ENCODE measurements at places on chromosomes 4 and X.

- DNase-seq = no peak
Observed at GRCh38 chrX:35847736-35848135, 49.6 kb downstream of the MAGEB16 start.

GRCh38 chrX:106481341-106481740 lies 130.4 kb upstream of the RADX start:
- DNase-seq = peak; percentile 9

GRCh38 chr4:5198656-5199541 lies 147.6 kb downstream of the STK32B start:
- DNase-seq = no peak

DNA sequence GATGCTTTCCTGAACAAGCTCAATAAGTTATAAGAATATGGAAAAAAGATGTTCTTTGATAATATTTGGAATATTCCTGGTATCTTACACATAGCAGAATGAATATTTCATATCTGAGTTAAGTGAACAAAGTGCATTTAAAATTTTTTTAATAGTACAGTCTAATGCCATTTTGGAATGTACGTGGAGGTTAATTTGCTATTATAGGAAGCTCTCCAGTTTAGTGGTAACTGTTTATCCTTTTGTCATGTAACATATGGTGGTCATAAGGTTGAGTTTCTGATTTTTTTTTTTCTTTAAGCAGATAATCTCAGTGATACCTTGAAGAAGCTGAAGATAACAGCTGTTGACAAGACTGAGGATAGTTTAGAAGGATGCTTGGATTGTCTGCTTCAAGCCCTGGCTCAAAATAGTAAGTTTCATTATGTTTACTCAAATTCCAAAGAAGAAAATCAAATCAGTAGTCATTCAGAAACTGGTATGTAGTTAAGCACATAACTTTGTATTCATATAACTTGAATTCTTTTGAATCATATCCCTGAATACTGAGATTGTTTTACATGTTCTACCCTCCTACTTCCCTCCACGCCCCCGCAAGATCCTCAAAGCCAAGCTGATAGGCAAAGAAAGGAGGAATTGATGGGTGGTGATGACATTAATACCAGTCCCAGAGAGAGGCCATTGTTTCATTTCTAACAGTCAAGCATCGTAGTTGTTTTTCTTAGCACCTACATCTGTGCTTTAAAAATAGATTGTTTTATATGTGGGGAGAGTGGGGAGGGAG lies 32.1 kb downstream of the RAP1GDS1 start:
- DNase-seq = no peak

DNA sequence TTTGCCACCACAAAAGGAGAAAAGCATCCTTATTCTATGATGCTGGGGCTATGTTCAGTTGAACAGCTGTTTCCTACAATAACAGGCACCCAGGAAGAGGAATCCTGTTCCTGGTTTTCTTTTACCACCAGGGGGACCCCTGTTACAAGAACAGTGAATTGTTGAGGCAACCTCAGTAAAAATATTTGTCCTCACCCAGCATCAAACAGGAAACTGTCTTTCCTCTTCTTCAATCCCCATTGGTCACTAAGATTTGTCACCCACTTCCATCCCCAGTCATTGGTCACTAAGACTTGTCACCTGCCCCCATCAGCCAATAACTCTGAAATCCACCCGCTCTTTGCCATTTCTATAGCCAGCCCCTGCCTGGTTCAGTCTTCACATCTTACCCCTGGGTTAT lies 143.5 kb upstream of the GALNT7 start:
- DNase-seq = no peak

DNA sequence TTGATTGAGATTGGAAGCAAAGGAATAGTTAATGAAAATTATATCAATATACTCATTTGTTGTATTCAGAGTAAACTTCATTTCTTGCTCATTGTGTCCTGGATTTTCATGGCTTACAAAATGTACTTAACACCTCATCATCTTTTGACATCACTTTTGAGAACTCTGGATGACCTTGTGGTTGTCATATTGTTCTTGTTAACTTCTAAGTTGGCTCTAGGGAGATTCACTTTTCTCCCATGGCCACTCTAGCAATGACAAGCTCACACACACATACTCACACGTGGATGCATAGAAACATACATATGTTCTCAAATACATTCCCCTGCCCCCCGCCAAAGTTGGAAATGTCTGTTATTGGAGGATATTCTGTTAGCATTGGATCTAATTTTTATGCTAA lies 15.3 kb downstream of the PHEX start:
- no peak for DNase-seq

GRCh38 chrX:152638443-152638904 lies 779 bp downstream of the GABRQ start:
- DNase-seq = no peak

DNA sequence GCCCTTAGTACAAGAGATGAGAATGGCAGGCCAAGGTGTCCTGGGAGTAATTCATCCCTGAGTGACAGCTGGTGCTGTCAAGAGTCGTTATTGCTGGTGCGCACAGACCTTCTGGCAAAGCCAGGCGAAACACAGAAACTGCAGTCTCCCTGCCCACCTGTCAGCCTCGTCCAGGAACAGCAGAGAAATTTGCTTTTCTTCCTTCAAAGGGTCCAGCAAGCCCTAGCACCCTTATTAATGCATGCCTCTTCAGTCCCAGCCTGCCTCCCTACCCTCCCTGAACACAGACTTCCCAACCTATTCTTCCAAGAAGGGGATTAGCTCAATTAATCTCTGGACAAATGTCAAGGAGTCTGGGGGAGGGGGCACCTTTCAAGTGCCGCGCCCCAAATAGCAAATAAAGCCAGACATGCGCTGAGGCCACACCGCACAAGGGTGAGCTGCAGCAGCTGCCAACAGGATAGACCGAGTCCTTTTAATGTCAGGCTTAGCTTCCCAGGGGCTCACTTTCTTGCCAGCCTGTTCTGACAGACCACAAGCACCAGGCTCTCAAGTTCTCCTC lies 250.7 kb upstream of the RASGEF1B start:
- peak; percentile 24 for DNase-seq

GRCh38 chr4:167428156-167428555 lies 193.9 kb upstream of the SPOCK3 start:
- DNase-seq = no peak

DNA sequence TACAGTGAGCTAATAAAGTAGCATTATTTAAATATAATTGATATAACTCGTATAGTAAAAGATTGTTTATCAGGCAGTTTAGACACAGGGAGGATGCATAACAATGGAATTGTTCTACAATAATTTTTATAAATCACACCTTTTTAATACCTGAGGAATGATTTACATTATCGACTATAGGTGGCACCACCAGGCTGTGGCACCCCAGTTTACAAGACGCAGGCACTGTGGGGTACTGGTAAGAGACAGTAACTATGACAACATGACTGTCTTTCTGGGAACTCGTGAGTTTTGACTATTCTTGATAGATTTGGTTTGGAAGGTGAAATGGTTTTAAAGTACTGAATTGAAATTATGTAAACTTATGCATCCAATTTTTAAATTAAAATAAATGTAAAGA lies 27.1 kb upstream of the STBD1 start:
- DNase-seq = no peak

DNA sequence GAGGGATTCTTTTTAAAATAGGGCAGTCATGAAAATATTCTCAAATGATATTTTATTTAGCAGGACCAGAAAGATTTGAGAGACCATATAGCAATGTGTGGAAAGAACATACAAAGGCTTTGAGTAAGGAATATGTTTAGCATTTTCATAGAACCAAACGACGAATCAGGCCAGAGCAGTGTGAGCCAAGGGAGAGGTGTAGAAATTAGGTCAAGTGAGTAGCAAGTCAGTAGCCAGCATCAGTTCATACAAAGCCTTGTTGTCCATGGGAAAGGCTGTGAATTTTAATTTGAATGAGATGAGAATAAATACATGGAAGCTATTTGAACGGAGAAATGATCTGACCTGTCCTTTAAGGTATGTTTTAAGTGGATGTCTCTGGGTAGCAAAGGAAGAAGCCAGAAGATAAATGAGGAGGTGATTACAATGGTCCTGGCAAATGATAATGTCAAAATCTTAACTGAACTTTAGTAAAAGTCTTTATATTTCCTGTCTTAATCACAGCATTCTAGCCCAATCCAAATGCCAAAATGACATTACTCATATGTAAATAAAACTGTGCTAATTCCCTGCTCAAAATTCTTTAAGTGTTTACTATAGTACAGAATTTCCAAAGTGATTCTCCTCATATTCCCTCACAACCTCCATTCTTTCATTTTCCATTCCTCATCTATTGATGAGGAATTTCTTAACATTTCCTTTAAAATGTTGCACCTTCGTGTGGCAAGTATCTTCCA lies 155.7 kb upstream of the SLIT2 start:
- DNase-seq = no peak

DNA sequence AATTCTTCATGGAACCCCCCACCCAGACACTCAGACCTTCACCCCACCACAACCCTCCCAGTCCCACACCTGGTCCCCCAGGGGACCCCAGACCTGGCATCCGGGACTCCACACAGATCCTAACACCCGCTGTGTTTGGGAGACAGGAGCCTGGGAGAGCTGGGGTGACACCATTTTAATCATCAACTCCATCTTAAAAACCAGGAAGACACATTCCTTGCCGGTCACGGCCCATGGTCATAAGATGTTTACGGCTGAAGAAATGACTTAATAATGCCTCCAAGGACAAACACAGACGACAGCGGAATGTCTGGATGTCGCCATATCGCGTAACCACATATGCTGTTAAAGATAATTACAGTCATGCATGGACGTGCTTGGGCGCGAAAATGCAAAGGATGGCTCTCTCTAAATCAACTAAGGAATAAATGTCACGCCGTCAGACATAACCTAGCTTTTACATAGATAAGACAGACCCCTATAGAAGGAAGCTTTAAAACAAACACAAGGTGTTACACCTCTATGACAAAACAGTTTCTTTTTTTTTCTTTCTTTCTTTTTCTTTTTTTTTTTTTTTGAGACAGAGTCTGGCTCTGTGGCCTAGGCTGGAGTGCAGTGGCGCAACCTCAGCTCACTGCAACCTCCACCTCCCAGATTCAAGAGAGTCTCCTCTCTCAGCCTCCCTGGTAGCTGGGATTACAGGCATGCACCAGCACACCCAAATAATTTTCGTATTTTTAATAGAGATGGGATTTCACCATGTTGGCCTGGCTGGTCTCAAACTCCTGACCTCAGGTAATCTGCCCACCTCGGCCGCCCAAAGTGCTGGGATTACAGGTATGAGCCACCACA lies 2.1 kb upstream of the DHRSX start:
- no peak for DNase-seq

DNA sequence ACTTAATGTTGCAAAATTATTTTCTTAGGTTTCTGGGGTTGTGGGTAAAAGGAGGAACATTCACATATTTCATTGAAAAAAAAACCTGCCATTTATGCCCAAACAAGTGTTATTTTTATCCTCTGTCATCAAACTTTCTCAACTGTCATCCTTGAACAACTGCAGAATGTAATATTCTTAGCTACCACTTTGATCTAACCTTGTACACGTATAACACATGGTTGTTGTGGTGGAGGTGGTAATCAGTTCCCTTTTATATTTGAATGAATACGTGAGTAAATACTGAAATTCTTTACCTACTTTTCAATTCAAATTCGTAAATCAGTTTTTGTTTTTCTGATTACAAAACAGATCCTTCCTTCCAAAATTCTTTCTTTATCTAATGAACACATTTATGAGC lies 3.8 kb upstream of the AMMECR1 start:
- no peak for DNase-seq

DNA sequence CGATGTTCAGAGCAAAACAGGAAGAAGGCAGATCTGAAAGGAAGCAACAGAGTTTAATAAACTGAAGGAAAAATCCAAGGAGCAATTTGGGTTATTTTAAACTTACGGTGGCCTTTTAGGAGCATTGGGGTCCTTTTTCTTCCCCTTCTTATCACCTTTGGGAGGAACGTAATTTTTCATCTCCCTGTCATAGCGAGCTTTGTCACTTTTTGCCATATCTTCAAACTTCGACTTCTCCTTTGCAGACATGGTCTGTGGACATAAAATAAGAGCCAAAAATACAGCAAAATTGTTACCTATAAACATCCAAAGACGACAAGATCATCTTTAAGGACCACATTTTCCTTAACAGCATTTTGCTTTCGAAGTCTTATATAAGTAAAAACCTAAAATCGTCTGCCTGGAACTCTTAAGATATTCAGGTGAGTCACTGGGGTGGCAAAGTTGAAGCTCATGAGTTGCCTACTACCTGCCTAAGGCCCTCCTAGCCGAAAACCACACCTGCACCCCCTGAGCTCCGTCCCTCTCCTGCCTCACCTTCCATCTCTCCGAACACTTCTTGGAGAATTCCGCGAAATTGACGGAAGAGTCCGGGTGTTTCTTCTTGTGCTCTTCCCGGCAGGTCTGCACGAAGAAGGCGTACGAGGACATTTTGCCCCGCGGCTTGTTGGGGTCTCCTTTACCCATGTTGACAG lies 1.0 kb downstream of the HMGB2 start:
- peak; percentile 68 for DNase-seq

DNA sequence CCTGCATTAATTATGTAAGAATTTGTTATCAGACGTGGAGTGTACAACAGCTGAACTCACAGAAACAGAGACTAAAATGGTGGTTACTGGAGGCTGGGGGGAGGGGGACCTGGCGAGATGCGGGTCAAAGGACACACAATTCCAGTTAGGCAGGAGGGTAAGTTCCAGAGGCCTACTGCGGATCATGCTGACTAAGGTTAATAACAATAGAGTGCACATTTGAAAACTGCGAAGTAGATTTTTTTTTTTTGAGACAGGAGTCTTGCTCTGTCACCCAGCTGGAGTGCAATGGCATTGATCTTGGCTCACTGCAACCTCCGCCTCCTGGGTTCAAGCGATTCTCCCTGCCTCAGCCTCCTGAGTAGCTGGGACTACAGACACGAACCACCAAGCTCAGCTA lies 7.6 kb downstream of the AGA start:
- no peak for DNase-seq

DNA sequence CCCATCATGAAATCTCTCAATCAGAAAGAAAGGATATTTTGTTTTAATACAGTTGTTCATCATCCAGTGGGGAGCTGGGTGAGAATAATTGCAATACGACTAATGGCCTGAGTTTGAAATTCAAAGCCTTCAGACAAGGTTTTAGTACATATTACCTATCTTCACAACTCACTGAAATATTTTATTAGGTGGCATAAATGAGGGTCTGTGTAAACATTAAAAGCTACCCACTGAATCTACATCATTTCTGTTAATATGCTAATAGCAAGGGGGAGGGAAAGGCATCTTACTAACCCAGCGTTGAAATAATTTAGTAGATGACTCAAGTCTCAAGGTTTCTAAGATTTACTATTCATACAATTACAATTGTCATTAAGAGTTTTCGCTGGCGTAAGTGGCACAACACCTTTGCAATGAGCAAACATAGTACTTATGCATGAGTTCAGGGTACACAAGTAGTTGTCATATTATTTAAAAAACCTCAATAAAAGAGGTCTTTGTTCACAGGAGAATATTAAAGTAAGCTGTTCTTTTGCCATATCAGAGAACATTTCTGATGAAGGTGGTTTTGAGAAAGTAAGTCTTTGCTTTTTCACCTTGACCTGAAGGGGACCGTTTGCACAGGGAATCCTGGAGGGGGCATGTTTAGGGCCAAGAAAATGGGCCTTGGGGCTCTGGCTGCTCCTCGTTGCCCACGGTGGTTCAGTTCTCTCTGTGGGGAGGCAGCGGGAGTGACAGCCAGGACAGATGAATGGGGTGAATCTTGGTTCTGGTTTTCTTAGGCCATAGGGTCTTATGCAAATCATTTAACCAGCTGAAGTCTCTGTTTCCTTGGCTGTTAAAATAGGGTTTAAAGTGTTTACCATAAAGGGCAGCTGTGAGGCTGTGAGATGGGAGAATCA lies 4.5 kb upstream of the RHOH start:
- no peak for DNase-seq

GRCh38 chrX:6558979-6559378 lies 24.1 kb upstream of the VCX3A start:
- no peak for DNase-seq

GRCh38 chr4:172392741-172393140 lies 579.5 kb downstream of the GALNTL6 start:
- no peak for DNase-seq

Measured in right kidney (tissue), 9 donors.